ENCODE measurements at places on chromosomes 1 and 21.

DNA sequence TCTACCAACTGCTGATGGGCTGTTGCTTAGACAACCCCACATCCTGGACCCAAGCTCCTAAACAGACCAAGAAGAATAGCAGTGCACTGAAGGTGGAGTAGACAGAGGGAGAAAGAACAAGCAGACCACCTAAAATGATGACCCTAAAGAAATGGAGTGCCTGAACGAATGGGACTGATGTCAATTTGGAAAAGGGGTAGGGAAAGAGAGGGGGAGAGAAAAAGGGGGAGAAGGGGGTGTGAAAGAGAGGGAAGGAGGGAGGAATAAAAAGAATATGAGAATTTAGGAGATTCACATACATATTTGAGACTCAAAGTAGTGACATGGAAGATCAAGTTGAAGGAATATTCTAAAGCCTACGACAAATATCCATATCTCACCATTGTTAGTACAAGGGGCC is 144.4 kb upstream of the DUSP10 start:
- DNase-seq = no peak

GRCh38 chr1:19582318-19582717 is 61.8 kb upstream of the NBL1 start:
- DNase-seq = no peak

DNA sequence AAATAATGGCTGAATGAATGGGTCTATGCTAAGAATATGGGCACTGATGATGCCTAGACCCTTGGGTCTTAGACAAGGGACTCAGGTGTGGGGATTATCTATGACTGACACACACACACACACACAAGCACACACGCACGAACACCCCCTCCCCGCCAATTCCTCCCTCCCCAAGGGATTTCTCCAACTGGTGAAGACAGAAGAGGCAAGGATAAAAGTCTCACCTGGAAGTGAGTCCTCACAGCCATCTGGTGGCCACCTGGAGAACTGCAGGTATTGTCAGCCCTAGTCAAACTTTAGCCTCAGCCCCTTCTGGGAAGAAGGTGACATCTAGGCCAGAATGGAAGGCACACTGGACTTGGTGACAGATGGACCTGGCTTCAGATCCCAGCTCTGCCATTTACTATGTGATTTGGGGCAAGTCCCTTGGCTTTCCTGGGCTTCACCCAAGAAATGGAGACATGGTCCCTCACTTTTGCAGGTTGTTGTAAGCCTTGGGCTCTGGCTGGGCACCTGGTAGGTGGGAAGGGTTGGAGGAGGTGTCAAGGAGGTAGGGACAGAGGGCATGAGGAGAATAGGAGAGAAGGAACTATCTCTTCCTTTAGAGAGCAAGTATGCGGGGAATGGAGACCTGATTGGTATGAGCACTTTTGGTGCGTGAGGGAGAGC is 4.0 kb upstream of the GPR3 start:
- no peak for DNase-seq

DNA sequence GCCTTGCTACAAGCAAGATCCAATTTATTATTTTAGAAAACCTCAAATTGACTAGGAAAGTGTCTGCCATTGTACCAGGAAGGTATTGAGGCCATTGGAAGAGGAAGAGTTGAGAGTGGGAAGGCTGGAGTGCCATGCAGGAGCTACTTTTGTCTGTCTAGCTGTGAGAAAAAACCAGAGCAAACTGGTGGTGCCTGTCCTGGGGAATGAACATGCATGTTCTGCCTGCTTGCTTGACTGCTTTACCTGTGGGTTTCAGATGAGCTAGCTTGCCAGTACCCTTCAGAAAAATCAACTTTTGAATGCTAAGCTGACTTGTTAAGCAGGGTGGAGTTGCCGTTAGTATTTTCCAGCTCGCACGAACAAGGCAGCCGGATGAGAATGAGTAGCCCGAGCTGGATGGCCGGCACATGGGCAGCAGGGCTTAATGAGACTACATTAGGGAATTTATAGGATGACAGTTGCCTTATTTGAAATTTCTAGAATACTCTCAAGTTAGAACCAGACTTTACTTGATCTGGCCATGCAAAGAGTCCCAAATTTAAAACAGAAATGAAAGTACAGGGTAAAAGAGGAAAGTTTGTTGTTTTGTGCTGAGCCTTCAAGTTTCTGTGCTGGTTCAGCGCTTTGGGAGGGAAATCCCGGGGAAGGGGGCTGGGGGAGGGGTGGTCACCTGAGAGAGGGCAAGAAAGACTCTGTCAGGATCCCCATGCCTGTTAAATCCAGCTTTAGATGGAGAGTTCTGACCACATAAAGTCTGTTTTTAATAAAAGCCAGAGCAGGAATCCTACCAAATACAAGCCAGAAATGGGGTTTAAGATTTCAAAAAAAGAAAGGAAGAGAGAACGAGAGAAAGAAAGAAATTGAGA is 29.6 kb upstream of the C1orf105 start:
- no peak for DNase-seq

Measured in amygdala (tissue), 56 donors.